ENCODE measurements at places on chromosomes 4 and X.

DNA sequence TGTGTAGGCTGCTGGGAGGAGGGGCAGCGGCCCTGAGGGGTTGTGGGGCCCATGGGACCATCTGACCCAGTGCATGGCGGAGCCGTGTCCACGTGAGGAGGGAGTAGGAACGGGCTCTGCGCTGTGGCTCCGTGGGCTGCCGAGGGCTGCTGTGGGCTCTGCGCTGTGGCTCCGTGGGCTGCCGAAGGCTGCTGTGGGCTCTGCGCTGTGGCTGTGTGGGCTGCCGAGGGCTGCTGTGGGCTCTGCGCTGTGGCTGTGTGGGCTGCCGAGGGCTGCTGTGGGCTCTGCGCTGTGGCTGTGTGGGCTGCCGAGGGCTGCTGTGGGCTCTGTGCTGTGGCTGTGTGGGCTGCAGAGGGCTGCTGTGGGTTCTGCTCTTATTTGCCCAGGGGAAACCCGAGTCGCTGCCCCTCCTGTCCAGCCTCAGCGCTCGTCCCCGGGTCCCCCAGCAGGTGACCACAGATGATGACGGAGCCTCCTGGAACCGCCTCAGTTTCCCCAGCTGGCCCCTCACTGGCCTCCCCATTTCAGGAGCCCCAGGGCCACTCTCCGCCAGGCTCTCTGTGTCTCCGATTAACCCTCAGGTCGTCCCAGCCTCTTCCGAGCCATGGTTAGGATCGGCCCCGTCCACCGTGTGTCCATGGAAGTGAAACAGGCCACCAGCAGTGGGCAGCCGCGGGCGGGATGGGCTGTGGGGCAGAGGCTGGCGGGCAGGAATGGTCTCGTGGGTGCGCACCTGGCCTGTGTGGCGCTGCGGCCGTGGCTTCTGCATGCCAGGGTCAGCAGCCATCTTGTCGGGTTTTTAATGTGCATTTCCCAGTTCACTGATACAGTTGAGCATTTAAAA, 20.0 kb downstream of the PCGF3 start:
- DNase-seq: no peak

GRCh38 chrX:154824638-154825037, 9.8 kb downstream of the SMIM9 start:
- no peak for DNase-seq

DNA sequence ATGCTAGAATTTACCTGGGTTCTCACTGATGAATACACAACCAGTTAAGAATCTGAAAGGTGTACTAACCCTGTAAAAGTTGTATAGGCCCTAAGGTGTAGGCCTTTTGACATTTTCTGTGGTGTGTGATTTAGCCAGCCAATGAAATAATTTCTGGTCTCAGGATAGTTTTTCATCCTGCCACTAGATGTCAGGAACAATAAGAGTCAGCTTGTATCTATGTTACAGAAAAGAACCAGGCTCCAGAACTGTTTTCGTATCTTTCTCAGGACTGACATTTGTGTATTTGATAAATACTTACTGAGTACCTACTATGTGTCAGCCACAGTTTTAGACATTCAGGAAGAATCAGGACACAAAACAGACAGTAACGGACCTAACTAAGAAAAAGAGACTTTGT, 673.6 kb upstream of the TENM3 start:
- DNase-seq: no peak

- DNase-seq: no peak
These were observed 442.7 kb downstream of the EPHA5 start for GRCh38 chr4:65227628-65228027.

DNA sequence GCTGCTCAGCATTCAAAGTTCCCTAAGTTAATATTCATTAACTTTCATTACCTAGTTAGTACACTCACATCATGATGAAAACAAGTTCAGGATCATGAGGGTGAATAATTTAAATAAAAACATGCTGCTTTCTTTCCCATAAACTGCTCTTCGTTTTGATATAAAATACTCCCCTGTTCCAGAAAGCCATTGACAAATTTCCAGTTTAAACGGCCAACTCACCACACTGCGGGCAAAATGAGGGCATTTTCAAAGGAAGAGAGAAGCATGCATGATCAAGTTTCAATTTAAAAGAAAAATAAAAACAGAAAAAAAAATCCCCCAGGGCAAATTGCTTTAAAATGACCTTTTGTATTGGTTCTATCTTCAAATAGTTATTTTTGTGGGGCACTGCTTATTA, 69.6 kb downstream of the EPHA5 start:
- DNase-seq: no peak

- no peak for DNase-seq
These were observed 618.0 kb downstream of the STPG2 start for GRCh38 chr4:97525236-97525635.

DNA sequence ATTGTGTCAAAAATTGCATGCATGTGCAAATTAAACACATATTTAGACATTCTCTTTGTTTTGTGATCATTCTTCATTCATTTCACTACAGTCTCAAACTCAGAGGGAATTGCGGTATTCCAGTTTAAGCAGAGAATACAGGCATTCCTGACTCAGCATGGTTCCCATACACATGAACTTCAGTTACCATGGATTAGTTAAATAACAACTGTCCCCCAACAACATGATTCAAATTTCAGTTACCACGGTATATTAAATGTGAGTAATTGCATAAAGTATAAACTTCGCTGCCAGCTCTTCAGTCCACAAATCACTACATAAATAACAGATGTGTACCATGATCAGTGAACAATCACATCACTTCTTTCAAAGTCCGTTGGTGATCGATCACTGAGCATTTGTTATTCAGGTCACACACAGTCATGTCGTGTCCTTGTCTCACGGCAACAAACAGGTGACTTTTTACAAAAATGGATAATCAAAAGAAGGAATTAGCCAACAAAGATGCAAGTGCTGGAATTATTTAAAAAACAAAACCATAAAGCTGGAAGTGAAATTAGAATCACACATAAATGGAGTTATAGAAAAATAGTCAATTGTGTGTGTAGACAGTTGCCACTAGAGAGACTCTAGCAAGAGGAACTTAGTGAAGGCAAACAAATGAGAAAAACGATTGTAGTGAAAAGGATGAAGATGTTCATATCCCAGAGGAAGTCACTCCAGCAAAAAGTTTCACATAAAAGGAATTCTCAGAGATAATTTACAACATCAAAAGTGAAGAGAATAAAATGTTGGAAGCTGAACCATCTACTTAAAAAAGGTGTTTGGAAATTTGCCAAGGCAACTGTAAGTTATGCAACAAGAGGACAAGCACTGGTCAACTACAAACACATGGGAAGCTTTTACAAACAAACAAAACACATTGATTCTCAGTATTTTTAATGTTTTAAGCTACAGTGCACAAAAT, 138.6 kb upstream of the SMARCAD1 start:
- no peak for DNase-seq

DNA sequence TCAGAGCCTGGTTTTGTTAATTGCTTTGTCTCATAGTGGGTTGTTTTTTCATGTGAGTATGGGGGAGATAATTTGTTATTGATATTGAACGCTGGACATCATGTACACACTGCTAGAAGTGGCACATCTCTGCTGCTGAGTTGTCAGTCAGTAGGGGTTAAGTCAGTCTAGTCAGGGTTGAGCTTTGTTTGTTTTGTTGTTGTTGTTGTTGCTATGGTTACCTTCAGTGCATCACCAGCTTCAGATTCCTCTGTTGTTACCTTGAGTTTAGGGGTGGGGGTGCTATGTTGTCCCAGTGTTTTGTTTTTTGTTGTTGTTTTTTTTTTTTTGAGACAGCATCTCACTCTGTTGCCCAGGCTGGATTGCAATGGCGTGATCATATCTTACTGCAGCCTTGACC, 9.9 kb downstream of the YIPF6 start:
- peak; percentile 31 for DNase-seq

DNA sequence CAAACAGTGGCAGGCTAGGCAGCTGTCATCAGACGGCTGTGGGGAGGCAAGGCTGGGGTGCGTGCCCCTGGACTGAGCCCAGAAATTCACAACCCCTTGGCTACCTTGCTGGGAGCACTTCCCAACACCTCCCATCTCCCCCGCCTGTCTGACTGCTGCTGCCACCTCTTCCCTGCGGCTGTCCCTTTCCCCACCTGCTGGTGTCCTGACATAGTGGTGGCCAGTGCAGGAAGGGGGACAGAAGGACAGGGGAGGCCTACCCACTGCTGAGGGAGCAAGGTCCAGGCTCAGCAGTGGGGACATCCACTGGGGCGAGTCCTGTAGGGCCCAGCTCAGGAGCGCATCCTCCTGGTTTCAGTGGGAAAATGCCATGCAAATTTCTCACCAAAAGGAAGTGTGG, 3.4 kb downstream of the ABCD1 start:
- no peak for DNase-seq

- no peak for DNase-seq
These were observed 1639.6 kb upstream of the PCDH10 start for GRCh38 chr4:131509521-131509920.

DNA sequence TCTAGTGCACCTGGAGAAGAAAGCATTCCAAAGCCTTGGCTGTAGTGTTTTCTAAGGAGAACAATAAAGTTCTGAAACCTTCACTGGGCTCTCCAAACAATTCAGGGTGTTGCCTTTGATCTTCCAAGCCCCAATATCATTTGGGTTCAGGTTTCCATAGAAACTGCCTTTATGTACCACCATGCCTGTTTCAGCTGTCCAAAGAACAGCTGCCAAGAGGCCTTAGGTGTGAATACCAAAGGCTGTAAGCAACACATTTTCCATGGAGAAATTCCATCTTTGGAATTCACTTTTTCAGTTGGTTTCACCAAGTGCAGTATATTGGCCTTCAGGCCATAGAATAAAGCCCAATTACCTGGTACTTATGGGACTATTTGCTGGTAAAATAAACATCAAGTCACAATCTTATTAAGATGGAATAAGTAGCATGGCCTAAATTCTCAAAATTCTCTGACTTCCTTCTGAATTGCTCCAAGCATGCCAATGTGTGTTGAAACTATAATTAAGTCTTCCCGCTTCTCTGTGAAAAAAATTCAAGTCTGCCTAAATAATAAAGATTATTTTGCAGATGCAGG, 61.9 kb downstream of the COX18 start:
- DNase-seq: no peak

- no peak for DNase-seq
These were observed 33.5 kb downstream of the MED28 start for GRCh38 chr4:17647927-17648326.

- no peak for DNase-seq
These were observed 221.3 kb downstream of the STIM2 start for GRCh38 chr4:27081675-27082586.

DNA sequence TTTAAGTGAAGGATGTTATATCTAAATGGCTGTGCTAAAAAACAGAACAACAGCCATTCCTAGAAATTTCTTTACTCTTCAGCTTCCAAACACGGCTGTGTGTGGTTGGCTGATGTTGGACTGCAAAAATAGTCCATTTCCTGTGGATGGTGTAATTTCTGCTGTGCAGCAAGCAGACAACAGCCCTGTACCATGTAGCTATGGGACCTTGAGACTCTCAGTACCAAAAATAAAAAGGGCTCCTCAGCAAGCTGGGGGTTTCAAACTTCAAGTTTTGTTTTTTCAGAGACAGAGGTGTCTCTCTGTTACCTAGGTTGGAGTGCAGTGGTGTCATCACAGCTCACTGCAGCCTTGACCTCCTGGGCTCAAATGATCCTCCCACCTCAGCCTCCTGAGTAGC, 18.1 kb downstream of the CD40LG start:
- DNase-seq: no peak

DNA sequence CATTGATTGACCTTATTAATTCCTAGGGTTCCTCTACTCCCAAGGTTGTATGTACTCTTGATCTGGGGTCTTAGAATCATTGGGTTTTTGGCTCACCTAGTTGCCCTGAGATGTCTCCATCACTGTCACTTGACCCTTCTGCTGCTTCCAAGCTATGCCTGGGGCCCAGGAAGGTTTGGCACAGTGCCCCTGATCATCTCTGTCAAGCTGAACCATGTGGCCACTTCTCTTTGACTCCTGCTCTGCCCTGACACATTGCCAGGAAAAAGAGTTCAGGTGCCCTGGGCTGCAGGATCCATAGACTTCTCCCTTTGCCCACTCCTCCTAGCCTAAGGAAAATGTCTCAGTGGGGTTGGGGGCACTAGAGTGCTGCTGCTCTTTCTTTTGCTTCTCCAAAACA, 3.9 kb upstream of the CHST7 start:
- DNase-seq: no peak

DNA sequence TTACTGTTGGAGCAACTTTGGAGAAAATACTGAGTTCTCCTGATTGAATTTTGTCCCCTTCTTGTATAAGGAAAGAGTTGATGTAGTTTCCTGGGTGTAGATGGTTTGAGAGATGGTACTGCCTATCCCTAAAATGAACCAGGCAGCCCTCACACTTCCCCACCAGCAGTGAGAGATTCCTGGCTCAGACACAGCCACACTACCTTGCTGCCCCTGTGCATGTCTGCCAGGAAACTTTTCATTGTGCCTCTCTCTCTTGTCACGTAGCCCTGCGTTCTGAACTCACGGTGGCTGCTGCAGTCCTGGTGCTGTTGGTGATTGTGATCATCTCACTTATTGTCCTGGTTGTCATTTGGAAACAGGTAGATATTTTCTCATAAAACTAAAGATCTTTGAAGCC, 45.2 kb downstream of the PDGFRA start:
- no peak for DNase-seq

GRCh38 chrX:20913760-20914159, 460.5 kb upstream of the CNKSR2 start:
- DNase-seq: no peak

DNA sequence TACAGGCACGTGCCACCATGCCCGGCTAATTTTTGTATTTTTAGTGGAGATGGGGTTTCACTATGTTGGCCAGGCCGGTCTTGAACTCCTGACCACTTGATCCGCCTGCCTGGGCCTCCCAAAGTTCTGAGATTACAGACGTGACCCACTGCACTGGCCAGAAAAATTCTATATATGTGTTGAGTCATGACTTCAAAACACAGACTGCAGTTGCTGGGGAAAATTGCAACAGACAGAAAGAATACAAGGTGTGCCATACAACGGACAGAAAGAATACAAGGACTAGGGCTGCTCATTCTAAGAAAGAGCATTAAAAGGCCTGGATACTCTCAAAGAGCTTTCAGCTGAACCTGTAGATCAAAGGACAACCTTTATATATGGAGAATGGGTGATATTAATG, 109.6 kb upstream of the ACSL4 start:
- no peak for DNase-seq

GRCh38 chr4:184890499-184890898, 64.7 kb upstream of the ACSL1 start:
- DNase-seq: no peak
